ENCODE measurements at places on chromosomes 4 and X.

DNA sequence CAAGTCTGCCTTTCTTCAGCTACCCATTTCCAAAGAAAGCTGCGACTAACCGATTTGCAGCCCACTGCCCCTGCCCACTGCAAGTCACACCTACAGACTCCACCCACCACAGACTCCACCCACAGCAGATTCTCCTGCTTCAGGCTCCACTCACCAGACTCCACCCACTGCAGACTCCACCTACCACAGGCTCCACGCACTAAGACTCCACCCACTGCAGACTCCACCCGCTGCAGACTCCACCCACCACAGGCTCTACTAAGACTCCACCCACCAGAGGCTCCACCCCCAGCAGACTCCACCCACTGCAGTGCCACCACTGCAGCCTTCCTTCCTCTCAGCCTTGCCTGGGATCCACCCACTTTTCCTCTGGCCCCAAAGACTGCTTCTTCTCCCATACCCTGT, 41.3 kb downstream of the ABLIM2 start:
- DNase-seq, result peak; percentile 48

DNA sequence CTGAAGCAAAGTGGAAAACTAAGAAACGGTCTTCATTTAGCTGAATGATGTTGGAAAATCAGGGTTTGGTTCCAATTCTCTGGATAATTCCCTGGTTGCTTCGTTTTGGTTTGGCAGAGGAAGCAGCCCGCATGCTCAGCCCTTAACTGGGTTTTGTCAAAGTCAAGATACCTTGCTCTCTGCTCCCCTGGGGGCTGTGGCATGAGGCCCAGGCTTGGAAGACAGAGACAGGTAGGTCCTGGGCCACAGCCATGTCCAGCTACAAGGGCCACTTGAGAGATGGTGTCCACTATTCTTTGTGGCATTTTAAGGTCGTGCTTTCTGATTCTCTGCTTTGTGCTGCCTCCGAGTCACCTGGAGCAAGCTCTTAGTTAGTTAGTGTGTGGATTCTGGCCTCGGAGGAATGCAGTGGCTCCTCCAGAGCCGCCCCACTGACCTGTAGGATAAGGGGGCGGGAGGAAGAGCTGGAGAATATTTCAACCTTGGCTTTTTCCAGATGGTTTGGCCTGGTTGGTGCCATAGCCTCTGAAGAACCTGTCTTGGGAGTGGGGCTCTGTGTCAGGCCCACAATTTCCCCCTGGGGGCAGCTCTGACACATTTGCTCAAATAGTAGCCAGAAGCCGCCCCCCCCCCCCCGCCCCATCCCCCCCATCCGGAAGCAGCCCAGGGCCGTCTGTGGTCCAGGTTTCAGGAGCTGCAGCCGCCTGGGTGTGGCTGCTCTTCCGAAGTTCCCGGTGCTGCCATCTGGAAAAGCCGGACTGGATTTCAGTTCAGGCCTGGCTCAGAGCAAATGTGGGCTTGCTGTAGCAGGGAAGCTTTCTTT, 147.1 kb downstream of the NHS start:
- DNase-seq, result peak; percentile 51

GRCh38 chr4:169253113-169253671, 17.6 kb downstream of the SH3RF1 start:
- peak; percentile 43 for DNase-seq

- DNase-seq, result no peak
These were observed 1.9 kb upstream of the TAF1 start for GRCh38 chrX:71364221-71364620.

DNA sequence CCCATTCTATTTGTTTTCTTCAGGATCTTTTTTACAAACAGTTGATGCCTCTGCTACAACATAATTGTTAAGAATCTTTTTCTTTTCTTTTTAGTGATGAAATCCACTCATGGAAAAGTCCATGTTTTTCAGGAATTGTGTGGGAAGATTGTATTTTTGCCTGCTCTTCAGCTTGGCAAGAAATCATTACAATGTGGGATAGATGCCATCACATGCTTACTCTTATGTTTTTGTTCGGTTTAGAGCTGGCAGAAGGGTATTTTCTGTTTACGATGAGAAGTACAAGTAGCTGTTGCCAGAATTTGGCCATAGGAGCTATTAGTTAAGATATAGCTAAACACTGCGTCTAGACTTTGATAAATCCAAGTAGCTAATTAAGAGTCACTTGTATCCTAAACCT, 2585.3 kb downstream of the ARAP2 start:
- no peak for DNase-seq

- DNase-seq, result no peak
These were observed 189.9 kb downstream of the NWD2 start for GRCh38 chr4:37434469-37434868.

DNA sequence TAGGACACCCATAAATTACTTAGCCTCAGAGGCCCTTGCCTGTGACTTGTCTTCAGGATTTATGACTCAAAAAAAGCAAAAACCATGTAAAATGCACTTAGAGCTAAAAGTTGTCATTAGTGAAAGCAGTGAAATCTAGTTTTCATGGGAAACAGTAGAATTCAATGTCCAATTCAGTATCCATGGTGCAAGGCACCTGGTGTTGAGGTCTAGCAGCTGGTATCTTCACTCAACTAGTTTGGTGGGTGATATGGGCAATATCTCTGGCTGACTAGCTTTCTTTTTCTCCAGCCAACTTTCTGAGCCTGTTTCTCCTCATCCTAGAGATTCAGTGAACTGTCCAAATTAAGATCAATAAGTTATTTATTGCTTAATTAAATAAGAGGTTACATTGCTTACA, 229.8 kb upstream of the NDST4 start:
- DNase-seq, result no peak

DNA sequence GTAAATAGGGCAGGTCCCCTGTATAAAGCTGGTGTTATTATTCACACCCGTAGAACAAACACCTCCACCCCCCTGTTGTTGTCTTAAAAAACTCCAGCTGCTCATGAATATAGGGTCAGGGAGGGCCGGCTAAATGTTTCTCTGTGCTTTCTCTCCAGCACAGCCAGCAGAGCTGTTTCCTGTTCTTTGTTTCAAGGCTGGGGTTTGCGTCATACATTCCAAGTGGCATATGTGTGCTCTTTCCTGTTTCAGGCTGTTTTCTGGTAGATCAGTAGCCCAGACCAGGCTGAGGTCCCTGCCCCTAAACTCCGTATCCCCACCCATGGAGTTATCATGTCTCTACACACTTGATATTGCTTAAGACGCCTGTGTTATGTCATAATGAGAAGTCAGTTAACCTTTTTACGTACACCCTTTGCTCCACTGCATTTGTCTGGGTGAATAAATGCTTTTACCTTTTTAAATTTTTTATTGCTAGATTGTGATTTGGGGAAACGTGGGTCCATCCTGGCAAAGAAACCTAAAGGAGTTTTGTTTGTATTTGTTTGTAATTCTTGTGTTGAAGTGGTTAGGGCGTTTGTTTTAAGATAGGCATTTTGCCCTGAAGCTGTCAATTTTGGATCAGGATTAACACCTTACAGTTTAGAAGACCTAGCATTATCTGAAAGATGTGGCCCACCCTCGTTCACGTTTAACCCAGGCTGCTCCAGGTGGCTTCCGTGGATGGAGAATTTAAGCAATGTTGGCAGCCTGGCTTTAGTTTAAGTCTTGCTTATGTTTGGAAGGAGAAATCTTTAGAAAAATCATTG, 3.3 kb downstream of the KLF3 start:
- peak; percentile 98 for DNase-seq

GRCh38 chrX:10851809-10852208, 231.4 kb upstream of the MID1 start:
- DNase-seq, result no peak

DNA sequence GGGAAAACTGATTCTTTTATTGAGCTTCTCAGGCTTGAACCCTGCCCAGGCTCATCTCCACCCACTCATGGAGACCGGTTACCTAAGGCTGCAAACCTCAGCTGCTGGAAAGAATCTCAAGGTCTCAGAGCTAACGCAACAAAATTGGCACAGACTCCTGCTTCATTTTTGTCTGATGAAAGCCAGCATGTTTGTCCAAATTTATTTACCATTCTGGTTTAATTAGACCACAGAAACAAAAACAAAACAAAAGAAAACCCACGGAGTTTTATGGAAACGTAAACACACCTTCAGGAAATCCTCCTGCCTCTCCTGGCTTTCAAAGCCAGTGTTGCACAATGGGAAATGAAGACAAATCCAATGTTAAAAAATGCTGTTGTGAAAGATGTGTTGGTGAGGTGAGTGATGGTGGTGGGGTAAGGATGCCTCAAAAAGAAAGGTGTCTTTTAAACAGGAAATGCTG, 56.4 kb upstream of the PDLIM3 start:
- DNase-seq, result no peak

- no peak for DNase-seq
These were observed 35.5 kb upstream of the PARM1 start for GRCh38 chr4:74897386-74897785.

DNA sequence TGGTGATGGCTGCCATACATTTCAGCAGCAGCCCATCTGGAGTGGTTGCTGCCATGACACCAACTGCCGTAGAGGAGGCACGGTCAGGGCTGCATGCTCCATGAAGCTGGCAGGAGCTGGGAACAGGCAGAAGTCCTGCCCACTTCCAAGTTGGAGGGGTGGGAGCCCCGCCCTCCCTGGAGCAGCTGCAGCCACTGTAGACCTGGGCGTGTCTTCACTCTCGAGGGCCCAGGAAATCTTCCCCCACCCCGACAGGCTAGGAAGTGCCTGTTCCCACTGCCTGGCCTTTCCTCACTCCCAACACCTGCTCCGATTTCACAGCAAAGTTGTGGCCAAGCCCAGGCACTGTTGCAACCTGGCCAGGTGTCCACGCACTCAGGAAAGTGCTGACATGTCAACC, 42.3 kb downstream of the NALF2 start:
- DNase-seq, result no peak

DNA sequence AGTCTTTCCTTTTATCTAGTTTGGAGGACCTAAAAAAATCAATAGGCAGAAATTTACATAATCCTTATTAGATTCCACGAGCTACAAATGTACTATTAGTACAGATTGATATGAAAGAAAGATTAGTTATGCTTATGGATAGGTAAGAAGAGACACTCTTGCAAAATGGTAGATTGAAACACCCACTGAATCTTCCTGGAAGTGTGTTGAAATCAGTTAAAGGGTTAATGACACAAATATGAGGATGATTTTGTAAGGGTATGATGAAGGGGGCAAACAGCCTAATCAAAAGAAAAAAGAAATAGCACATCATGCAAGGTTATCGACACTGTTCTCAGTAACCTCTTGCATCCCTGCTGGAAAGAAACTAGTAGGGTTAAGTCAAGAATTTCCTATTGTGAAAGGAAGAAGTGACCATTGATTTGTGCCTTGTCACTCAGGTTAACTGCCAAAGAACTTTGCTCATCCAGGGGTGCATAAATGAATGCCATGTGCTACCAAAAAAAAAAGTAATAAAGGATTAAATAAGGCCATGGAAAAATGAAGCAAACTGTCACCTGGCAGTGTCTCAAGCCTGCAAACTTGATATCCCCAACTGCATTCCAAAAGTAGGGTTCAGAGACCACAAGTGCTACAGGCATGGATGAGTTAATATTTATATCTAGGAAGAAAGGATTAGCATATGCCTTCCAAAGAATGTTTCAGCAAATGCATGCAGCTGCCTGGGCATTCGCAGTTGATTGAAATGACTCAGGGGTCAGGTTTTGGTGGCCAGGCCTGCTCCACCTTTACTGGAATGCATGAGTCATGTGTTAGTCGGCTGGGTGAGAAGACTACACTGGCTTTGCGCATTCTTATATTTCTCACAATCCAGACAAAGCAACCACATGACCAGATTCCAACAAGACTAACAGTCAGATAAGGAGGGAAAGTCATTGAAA, 78.3 kb upstream of the ATXN3L start:
- peak; percentile 99 for DNase-seq

- DNase-seq, result peak; percentile 63
These were observed 182.7 kb downstream of the KCNIP4 start for GRCh38 chr4:21765810-21766407.
